ENCODE measurements at places on chromosomes 2 and 18.

DNA sequence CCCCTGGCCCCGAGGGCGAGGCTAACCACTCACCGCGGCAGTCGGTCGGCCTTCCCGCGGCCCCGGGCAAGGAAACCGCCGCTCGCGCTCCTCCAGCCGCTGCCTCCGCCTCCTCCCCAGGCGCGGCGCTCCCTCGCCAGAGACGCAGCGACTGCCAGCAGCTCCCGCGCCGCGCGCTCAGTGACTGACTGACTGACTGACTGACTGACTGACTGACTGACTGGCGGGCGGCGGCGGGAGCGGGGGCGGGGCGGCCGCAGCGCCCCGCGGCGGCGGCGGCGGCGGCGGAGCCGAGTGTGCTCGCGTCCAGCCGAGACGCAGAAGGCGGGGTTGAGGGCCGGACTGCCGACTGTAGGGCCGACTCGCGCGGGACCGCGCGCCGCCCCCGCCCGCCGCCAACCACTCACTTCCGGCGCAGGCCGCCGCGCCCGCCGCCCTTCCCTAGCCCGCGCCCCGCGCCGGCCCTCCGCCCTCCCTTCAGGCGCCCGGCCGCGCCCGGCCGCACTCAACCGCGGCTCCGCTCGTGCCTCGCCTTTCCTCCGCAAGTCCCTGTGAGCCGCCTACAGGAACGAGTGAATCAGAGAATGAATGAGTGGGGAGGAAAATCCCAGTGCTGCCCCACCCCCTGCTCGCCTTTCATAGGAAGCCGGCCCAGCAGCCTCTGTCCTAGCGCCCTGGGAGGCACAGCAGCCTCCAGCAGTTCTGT lies at the start of gene RAPH1:
TSS of gene RAPH1 (minus strand) at position 224 of the 706 bp plus-strand sequence. CDS start 39,948 bp downstream, outside the sequence.
- peak; percentile 84 for DNase-seq

- no peak for DNase-seq
Measured at GRCh38 chr2:144471305-144472045, 48.4 kb downstream of the ZEB2 start.

GRCh38 chr2:203484266-203485112 lies 50.6 kb downstream of the RAPH1 start:
- DNase-seq: peak; percentile 70

DNA sequence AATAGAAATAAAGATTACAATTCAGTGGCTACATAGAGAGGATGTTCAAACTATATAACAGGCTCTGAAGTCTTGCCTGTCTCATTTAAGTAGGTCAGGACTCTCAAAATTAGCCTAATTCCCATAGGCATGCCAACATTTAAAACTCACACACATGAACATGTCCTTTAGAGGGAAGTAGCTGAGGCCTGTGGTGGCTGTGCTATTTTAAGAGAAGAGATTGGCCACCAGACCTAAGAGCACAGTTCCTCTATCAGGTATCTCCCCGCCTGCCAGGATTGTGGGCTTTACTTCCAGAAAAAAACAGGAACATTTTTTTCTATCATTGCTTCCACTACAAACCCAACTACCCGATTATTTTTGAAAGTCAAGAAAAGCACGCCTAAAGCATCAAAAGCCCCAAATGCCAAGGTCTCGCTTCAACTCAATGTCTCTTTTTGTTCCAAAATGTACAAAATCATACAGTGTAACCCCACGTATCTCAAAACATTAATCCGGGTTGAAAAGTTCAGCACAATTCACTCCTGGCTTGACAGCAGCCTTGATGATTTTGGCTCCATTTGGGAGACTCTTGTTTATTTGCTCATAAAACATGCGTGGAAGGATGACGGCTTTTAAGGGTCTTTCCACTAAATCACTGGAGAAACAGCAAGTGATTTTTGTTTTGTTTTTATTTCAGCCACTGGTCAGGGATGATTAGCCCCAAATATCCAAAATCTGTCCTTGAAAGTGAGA lies 15.3 kb downstream of the FHL2 start:
- DNase-seq: no peak

- DNase-seq: no peak
Measured at GRCh38 chr2:189874586-189875320, 90.5 kb downstream of the PMS1 start.

- no peak for DNase-seq
Measured at GRCh38 chr2:54518430-54518829, 62.3 kb downstream of the SPTBN1 start.

- no peak for DNase-seq
Measured at GRCh38 chr18:55582325-55582724, 5.7 kb downstream of the TCF4 start.

- no peak for DNase-seq
Measured at GRCh38 chr2:33246432-33246831, 230.0 kb upstream of the RASGRP3 start.

GRCh38 chr2:38095996-38096861 lies 20.3 kb upstream of the CYP1B1 start:
- no peak for DNase-seq

DNA sequence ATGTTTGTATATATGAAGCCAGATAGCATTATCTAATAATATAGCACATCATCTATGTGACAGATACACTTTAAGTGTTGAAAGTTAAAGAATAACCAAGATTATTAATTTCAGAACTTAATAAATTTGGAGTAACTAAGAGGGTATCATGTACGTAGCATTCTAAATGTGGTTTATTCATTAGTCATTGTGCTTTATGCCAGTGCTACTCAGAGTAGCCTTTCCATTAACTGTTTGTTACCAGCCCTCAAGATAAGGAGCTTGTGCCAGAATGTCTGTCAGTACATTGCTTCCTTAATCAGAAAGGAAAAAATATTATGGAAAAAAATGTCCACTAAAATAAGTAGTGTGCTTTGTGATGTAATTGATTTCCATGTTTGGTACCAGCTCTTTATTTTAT lies 94.9 kb upstream of the TWSG1 start:
- no peak for DNase-seq

DNA sequence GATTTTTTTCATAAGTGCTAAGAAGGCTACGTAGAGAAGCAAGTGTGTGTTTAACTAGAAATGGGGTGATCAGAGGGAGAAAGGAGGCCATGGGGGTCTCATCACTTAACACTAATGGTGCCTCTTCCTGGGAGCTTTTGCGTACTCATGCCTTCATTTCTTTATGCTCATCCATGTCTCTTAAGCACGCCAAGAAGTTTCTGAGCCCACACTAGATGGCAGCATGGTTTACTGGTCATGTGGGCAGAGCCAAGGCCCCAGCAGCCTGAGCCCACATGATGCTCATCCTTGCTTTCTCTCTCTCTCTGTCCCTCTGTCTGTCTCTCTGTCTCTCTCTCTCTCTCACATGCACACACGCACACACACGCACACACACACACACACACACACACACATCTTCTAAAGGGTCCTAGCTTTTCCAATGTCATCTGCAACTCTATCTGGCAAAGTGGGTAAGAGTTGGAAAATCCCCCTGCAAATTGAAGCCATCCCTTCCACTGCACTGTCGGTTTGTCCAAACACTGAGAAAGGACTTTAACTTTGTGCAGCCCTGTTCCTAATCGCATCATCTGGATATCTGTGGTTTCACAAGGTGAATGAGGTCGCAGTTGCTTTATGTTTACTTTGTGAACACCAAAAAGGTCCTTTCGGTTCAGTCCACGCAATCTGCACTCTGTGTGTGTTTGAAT lies 137.1 kb upstream of the CCDC68 start:
- no peak for DNase-seq

GRCh38 chr2:55861733-55862132 lies 61.8 kb downstream of the EFEMP1 start:
- no peak for DNase-seq

DNA sequence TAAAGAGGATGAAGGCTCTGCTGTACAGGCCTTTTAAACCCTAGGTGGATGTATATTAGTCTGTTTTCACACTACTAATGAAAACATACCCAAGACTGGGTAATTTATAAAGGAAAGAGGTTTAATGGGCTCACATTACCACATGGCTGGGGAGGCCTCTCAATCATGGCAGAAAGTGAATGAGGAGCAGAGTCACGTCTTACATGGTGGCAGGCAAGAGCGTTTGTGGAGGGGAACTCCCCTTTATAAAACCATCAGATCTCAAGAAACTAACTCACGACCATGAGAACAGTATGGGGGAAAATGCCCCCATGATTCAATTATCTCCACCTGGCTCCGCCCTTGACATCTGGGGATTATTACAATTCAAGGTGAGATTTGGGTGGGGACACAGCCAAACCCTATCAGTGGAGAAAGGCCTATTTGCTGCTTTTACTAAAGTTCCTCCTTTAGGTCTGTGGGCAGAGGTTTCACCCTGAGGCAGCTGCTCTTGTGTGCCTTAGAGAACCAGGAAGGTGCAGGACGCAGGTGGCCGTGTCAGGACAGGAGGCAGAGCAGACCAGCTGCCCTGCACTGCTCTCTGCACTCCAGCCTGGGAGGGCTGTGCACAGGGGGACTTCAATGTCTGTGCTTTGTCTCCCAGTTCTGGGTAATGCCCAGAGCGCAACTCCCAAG lies 178.8 kb upstream of the HDAC4 start:
- DNase-seq: no peak

DNA sequence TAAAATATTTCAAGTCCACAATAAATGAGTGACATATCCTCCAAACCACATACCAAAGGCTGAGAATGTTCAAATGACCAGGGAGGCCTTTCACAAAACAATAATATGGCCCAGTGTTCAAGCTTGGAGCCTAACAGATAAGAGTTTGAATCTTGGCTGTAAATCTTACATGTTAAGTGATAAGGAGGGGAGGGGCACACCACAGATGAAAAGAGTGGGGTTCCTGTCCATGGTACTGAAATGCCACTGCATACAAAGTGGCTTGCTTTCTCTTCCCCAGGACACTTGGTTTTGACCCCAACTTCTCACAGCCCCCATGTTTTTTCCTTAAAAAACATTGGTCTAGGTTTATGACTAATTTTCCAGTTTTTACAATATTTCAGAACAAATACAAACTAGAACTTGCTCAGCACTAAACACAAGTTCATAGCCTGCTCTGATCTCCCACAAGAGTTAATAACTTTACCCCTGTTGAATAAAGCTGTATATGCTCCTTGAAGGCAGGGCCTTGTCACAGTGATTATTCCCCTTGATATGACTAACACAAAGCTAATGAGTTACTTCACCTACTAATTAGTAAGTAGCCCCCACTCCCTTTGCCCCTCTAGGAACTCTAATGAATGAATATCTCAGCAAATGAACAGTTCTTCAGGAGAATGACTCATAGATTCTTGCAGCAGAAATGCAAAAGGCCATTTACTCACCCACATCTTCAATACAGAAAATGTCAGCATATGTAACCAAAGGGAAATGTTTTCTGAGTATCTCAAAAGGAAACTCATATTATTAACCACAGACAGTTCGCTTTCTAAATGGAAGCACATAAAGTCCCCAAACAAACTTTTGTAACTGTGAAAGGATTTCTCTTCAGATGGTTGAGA lies 142.2 kb downstream of the SATB2 start:
- DNase-seq: no peak

DNA sequence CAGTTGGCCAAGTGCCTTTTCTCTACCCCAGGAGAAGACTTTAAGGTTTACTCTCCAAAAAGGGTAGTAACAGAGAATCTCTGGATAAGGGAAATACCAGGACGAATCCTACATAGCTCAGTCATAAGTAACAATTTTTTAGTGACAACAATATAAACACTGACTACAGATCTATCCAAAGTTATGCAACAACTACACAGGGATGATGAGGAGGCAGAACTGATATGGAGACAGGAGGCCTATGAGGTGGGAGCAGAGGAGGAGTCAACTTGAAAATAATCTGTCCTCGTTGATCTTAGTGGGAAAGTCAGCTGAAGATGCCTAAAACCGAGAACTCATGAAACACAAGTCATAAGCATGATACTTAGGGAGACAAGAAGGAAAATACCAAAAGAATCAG lies 40.2 kb downstream of the SLC35F5 start:
- DNase-seq: no peak

GRCh38 chr2:180227461-180227860 lies 220.4 kb upstream of the CWC22 start:
- DNase-seq: no peak

DNA sequence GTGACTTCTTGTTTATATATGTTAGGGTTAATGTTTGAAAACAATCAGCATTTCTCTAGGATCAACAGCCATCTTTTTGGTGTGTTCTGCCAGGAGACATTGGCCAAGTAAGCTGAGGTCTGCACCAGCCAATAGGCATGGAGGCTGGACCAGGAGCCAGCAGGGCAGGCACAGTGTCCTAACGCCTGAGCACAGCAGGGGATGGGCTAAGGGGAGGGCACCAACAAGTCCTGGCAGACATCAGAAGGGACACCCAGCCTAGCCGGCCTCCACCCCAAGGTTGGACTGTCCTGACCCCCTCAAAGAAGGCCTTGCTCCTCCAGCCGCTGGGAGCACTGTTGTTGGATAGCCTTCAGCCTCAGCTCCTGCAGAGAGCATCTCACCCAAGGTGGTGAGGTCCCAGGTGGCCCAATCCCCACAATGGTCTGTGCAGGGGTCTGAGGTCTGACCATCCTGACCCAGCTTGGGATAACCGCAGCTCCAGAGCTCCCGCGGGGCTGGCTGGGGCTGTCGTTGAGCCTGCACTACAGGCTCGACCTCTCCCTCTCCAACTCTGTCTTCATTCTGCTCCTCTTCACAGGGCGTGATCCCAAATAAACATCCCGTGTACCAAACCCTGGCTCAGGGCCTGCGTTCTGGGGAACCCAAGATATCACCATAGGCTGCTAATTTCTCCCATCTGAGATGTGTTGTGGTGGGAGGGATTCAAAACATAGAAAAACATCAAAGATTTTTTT lies 8.1 kb downstream of the TEX44 start:
- no peak for DNase-seq

- DNase-seq: no peak
Measured at GRCh38 chr2:83081826-83082690, 1377.0 kb downstream of the SUCLG1 start.

DNA sequence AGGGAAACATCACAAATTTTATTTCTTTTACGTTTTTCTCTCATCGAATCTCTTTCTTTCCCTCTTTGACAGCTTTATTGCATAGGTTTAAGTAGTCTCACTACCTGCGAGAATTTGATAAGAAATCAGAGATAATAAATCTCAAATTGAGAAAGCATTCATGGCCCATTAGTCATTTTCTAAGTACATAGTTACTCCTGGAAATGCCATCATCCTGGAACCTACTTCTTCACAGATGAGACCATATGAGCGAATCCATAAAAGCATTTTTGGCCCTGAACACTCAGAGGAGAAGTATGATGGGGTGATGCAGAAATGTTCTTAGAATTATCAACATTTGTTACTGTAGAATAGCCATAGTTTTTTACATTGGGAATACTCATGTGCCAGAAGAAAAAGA lies 138.0 kb upstream of the ARHGAP28 start:
- no peak for DNase-seq

DNA sequence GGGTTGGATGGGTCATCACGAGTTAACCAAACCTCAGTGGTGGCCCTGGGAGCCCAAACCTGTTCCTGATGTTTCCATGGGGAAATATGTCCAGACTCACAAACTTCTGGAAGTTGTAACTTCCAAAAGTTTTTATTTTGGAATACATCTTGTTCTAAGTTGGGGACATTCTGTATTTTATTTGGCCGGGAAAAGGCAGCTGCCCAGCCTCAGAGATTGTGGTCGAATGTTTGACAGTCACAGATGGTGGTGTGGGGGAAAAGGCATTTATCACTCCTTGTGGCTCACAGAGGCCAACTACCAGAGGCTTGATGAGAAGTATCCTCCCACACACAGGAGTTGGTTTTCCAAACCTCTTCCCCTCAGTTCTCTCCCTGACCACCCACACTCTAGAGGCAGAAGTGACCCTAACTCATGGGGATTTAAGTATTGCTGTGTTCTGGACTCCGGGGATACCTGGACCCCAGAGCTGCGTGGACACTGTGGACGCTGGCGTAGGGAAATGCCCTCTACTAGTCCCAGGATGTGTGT lies 124.7 kb upstream of the PPP1CB start:
- no peak for DNase-seq

GRCh38 chr18:12056034-12056883 lies 37.4 kb upstream of the ANKRD62 start:
- no peak for DNase-seq
